ENCODE measurements at places on chromosomes 4 and X. TPM values are rescaled to one million over a fixed set of nuclear protein-coding genes. Genes with fewer than 3 reads are reported as not detected.

GRCh38 chr4:104693601-104694201 is 199.0 kb upstream of the CXXC4 start:
- DNase-seq: no peak

DNA sequence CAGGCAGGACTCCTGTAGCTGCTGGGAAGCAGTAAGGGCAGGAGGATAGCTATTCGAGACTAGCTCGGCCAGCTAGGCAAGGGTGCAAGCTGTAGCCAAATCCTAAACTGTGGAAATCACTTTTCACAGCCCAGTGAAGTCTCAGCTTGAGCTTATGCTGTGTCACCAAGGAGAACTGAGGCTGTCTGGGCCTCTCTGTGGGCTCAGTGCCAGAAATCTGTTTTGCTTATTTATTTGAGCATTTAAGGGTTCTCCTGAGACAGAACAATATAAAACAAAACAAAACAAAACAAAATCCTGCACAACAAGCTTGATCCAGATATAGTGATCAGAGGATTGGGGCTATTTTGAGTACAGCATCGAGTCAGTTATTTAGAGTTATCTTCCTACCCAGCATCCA is 97.5 kb downstream of the FANCB start:
- DNase-seq: no peak

DNA sequence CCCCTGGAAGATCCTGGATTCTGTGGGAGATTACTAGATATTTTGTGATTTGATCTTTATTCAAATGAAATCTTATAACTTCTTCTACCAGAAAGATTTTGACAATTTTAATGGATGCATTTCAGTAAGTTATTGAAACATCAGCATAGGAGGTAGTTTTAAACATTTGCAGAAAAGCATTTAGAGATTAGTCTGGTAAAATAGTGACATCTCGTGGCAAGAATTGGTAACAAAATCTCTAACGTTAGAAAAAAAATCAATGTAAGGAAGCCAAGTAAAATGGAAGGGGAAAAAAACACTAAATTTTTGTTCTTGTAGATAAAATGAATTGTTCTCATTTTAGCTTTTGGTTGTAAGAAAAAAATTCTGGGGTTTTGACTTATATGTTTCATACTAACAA is 73.3 kb downstream of the TASL start:
- DNase-seq: no peak

GRCh38 chrX:67726018-67726417 is 182.2 kb downstream of the AR start:
- DNase-seq: no peak

- no peak for DNase-seq
These were observed 5.8 kb upstream of the TET2 start for GRCh38 chr4:105140684-105141490.

GRCh38 chr4:140256335-140256734 is 102.4 kb upstream of the MAML3 start:
- no peak for DNase-seq

The MID1 gene
- total RNA-seq: 11.7 TPM

The GJB1 gene
- total RNA-seq: 0.40 TPM

DNA sequence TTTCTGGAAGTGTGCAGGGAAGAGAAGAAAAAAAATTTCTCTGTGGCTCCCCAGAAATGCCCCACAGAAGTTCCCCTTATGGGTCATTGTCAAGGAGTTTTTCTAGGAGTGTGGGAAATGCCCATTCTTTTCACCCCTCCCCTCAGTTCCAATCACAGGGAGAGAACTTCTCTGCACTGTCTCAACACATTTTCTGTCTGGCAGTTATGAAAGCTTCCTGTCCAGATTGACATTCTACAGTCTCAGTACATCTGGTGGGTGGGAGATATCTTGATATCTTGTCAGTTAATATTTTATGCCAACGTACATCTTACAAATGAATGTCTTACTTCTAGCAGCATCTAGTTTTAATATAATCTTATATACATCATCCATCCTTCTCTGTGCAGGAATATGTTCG is 566.8 kb upstream of the AADAT start:
- DNase-seq: no peak

GRCh38 chr4:185138161-185138560 is 4.9 kb upstream of the SLC25A4 start:
- no peak for DNase-seq

The POU3F4 gene
- total RNA-seq: not detected

DNA sequence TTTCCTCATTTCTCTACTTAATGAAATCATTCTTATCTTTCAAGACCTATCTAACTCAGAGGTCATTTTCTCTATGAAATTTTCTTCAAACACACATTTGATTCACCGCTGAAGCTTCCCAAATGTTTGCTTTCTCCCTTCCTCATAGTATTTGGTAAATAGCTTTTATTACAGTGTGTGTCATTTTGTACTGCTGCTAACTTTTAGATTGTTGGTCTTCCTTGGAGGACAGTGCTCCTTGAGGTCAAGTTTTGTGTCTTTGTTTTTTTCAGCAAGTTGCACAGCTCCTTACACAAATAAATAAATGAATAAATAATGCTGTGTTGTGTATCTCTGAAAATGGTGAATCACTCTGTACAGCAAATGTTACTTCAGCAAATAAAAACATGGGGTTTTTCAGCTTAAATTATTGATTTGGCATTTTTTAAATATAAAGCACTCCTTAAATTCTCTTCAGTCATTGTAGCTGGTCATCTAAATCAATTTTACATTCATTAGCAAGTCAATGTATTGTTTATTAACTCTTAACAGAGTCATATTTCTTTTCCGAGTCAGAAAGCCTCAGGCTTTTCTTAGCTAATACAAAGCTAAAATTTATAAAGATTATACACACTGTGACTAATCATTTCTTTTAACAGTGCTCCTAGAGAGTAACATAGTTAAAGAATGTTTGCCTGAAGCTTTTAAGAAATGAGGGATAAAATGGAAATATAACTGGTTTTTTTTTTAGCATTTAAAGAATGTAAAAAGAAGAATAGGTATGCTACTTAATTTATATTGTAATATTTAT is 30.1 kb upstream of the MAD2L1 start:
- DNase-seq: no peak
